Gastrocnemius medialis (tissue), 4 donors: ENCODE measurements at places on chromosomes 13 and 19. TPM values are rescaled to one million over a fixed set of nuclear protein-coding genes. Genes with fewer than 3 reads are reported as not detected.

- H3K27me3 ChIP-seq = no peaks in the 10 kb centered on the region
- no peaks in the 10 kb centered on the region for H3K4me1 ChIP-seq
- H3K36me3 ChIP-seq = no peaks in the 10 kb centered on the region
- DNase-seq = no peak
- no peak overlapping the region for H3K27ac ChIP-seq
Observed at GRCh38 chr13:26342898-26343297, 89.0 kb downstream of the CDK8 start.

DNA sequence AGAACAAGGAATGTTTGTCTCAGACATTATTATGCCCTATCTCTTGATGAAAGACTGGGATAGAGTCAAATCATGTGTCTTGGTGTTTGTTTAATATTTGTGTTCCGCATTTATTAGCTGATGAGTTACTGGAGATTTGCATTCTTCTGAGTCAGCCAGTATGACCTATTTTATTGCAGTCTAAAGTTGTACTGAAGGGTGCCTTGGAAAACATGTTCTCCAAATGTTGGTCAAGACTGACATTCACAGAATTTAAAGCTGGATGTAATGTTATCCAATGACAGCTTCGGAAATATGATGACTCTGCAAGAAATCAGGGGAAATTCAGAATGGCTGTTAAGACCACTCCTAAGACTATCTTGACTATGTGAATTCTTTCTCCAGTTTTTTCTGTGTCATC, 134.0 kb downstream of the KCNRG start:
- no peaks in the 10 kb centered on the region for H3K36me3 ChIP-seq
- no peak for DNase-seq
- no peaks in the 10 kb centered on the region for H3K27me3 ChIP-seq
- no peak overlapping the region for H3K4me3 ChIP-seq
- H3K4me1 ChIP-seq = no peaks in the 10 kb centered on the region

- no peaks in the 10 kb centered on the region for H3K36me3 ChIP-seq
- no peak for DNase-seq
- no peak overlapping the region for H3K27ac ChIP-seq
- no peak overlapping the region for H3K4me3 ChIP-seq
Observed at GRCh38 chr13:113550453-113550852, 34.1 kb upstream of the TFDP1 start.

PCDH9 gene
- total RNA-seq = 2.0 TPM
